ENCODE measurements at places on chromosomes 1 and 21.

GRCh38 chr1:198232940-198233675 is 76.3 kb downstream of the NEK7 start:
- no peak for DNase-seq

DNA sequence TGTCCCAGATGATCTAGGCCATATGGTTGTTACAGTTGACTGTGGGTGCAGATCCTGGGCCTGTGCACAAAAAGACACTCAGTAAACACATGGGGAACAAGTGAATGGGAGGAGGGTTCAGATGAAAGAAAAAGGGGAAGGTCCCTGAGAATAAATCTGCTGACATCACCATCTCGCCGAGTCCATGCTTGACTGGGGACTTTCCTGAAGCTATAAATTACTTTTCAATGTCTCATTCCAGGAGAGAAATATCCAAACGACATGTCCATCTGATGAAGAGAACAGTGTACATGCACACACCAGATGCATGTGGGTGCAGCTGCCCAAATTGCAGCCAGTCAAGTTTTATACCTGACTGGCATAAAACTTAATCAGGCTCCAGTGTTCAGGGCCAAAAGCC is 109.0 kb downstream of the HIVEP3 start:
- DNase-seq: no peak

DNA sequence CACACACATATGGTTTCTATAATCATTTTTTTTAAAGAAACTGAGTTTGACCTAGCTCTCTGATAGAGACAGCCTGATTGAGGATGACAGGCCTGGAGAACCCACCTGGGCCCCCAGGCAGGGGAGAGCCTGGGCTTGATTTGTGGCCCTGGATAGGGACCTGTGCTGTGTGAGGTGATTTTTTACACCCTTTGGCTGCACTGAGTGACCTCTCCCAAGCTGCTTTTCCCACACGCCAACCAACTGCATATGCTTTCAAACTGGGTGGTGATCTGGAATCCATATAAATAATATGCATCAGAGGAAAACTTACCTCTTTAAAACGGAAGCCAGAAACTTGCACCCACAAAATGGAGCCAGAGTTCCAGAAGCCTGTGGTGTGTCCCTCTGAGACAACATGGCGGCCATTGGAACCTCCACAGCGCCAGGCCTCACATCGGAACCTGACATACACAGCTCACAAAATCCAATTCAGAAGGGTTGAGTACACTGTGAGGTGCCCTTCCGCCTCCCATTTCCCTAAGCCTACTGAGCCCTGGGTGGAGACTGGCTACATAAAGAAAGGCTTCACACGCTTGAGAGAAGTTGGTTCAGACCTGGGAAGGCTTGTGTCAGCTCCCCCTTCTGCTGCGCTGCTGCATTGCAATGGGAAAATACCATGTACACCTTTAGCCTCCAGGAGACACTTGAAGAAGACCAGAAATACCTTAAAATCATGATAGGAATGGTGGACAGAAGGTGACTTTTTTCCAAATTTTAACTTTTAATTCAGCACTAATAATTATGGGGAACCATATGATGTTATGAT is 160.7 kb downstream of the HHIPL2 start:
- no peak for DNase-seq

GRCh38 chr21:43005635-43006034 is 31.3 kb downstream of the PKNOX1 start:
- DNase-seq: no peak

GRCh38 chr1:201164645-201165044 is 10.4 kb upstream of the TMEM9 start:
- no peak for DNase-seq

DNA sequence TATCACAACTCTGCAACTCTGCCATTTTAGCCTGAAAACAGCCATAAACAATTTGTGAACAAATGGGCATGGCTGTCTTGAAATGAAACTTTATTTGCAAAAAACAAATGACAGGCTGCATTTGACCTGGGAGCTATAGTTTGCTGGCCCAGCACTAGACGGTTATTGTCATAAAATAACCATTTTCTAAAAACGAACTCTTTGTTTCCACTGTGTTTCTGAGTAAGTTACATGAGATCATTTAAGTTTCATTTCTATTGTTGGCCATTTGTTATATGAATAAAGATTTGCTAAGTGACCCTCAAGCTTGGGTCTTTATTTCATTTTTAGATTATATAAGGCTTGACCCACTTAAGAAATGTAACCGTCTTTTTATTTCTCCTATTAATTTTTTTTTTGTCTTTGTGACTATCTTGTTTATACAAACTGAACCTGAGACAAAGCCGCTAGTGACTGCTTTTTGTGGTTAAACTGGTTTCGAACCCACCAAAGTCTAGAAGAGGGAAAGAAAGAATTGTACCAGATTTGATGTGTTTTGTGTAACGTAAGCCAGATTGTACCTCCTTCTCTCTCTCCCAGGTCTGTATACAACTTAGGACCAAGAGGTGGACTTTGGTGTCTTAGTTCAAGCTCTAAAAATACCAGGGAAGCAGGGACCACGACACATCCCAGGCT is 12.9 kb upstream of the KCNJ15 start:
- no peak for DNase-seq

- DNase-seq: no peak
Measured at GRCh38 chr1:32104127-32104526, 3.7 kb upstream of the KPNA6 start.
